ENCODE measurements at places on chromosomes 3 and 15. TPM values are rescaled to one million over a fixed set of nuclear protein-coding genes. Genes with fewer than 3 reads are reported as not detected.

GRCh38 chr3:144244662-144245061 lies 273.0 kb downstream of the DIPK2A start:
- DNase-seq, result no peak

GRCh38 chr15:84855136-84855535 lies 29.3 kb upstream of the SLC28A1 start:
- DNase-seq, result no peak

DNA sequence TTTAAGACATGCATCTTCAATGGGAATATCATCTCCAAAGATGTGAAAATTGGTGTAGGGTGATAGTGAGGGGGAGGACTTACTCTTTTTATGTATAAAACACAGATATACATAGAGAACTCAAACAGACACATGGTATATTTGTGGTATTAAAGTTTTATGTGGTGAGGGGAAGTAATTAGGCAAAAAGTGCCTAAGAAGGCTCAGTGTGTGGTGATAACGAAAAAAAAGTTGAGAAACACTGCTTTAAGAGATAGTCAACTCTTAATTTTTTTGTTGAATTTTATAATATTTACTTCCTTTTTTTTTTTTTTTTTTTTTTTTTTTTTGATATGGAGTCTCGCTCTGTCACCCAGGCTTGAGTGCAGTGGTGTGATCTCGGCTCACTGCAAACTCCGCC lies 174.2 kb upstream of the FRMD4B start:
- no peak for DNase-seq

DNA sequence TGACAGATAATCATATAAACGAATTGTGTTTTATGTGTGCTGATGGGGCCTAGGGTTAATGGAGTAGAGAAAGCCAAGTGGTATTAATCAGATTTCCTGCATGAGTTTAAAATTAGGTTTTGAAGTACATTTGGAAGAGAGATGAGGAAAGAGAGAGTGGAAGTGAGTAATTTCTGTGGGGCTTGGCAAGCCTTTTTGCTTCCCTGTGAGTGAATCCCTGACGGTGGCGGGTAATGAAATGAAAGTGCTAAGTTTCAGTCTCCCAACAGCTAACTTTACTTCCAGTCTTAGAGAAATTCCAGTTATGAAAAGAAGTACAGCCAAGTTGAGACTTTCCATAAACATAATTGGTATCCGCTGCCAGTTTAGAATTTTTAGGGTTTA lies 139.4 kb downstream of the BBX start:
- no peak for DNase-seq

Gene CILP
- total RNA-seq, result 0.32 TPM

DNA sequence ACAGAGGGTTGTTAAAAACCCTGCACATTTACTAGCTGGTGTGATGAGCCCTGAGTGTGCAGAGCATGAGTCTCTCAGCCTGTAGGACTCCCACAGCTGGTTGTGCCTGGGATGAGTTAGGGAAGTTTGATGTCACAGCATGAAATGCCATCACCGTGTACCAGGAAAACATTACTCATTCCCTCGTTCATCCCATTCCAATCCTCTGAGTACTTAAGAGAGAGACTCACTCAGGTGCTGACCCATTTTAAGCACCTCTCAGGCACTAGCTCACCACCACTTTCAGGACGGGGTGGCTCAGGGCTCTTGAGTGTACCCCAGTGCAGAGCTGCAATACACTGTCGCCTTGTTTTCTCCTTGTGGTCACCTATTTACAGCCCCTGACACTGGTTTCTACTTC lies 18.7 kb downstream of the MGLL start:
- DNase-seq, result peak; percentile 67

Measured in cardiac muscle cell (in vitro differentiated cells and primary cell).